K562 (cell line): ENCODE measurements at places on chromosomes 2 and 18. TPM values are rescaled to one million over a fixed set of nuclear protein-coding genes. Genes with fewer than 3 reads are reported as not detected.
A peak's percentile ranks its signal among the peaks of the same experiment; 100 is the strongest.

The NAGK gene
- total RNA-seq, result 8.8 and 14.9 TPM in 2 replicates

The ACTG2 gene
- total RNA-seq, result 0.60 and 0.67 TPM in 2 replicates

The CRYGC gene
- total RNA-seq, result not detected in 2 replicates

DNA sequence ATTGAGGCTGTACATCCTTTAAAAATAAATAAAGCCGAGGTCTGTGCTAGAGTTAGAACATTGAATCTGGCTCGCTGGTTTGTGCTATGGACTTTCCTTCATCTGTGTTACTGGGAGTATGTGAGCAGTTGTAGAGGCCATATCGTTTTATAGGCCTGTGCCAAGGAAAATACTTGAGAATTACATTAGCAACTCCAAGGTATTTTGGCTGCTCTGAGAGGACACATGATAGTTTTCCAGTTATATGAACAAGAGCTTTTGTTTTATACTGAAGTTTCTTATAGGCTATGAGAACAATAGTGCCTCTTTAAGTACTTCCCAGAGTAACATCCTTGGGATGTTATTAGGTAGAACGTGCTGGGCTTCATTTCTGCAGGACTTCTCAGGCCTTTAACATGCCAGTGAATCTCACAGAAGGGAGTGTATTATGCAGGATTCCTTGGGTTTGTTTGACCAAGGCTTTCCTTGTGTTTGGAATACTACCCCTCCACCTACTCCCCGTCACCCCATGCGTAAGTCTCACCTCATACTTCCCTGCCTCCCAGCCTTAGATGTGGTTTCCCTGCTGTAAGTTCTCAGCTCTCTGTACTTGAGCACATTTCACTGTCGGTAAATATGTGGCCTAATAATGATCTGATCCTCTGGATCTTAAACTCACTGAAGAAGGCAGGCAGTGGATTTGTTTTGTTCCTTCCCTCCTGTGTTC, 21.0 kb downstream of the TCF7L1 start:
- H3K4me3 ChIP-seq, result no peak overlapping the region
- H3K4me1 ChIP-seq, result no peaks in the 10 kb centered on the region
- DNase-seq, result no peak

DNA sequence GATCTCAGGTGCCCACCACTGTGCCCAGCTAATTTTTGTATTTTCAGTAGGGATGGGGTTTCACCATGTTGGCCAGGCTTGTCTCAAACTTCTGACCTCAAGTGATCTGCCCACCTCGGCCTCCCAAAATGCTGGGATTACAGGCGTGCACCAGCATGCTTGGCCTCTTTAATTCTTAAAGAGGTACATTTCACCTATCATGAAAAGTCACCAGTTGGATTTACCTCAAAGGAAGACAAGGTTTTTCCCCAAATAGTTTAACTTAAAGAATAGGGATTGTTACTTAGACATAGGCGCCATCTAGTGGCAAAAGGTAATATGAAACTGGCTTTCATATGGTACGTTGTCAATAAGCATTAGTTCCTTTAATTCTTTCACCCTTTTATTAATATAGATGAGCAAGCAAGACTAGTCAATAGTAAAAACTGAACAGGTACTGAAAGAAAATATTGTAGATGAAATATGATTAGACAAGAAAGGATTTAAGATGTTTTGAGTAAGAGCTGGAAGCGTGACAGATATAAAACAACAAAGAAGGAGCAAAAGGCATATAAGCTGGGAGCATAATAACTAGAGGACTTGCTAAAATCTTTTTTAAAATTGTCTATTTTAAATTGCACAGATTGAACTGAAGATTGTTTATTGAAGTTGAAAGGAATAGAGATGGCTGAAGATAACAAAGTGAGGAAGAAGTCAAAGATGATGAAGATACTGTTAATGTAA, 35.0 kb upstream of the PSMD14 start:
- H3K36me3 ChIP-seq, result no peaks in the 10 kb centered on the region
- peak; percentile 47 for DNase-seq
- H3K27ac ChIP-seq, result no peak overlapping the region
- no peak overlapping the region for H3K4me3 ChIP-seq

GRCh38 chr2:127888772-127889171, 3.0 kb upstream of the AMMECR1L start:
- H3K36me3 ChIP-seq, result peaks cover 8% of the 10 kb centered on the region; the same call in 2 of the 3 replicates
- H3K27me3 ChIP-seq, result no peaks in the 10 kb centered on the region
- peaks cover 13% of the 10 kb centered on the region; the same call in 2 of the 3 replicates for H3K4me1 ChIP-seq
- DNase-seq, result no peak

DNA sequence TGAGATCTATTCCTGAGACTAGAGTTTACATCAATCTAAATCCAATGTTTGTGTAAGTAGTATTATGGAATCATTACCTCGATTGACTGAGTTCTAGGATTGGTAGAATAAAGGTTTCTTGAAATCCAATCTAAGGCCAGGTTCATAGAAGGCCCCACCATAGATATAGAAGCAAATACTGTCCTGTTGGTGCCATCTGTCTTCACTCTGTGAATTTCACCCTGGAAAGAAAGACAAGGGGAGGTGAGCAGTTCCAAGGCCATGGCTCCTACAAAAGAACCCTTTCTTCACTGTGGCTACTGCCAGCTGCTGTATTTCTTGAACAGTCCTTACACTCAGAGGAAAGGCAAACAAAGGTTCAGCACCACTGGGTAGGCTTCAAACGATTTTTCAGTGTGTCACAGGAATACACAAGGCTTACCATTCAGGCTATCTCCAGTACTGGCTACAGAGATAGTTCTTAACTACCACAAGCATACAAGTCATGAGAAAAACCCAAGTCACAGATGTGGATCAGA, 137.0 kb downstream of the LRP2 start:
- no peak overlapping the region for H3K4me3 ChIP-seq
- peaks cover 4% of the 10 kb centered on the region; the same call in 1 of the 2 replicates for H3K27me3 ChIP-seq
- no peak overlapping the region for H3K27ac ChIP-seq
- H3K4me1 ChIP-seq, result peaks cover 2% of the 10 kb centered on the region; the same call in 1 of the 3 replicates
- H3K36me3 ChIP-seq, result no peaks in the 10 kb centered on the region

DNA sequence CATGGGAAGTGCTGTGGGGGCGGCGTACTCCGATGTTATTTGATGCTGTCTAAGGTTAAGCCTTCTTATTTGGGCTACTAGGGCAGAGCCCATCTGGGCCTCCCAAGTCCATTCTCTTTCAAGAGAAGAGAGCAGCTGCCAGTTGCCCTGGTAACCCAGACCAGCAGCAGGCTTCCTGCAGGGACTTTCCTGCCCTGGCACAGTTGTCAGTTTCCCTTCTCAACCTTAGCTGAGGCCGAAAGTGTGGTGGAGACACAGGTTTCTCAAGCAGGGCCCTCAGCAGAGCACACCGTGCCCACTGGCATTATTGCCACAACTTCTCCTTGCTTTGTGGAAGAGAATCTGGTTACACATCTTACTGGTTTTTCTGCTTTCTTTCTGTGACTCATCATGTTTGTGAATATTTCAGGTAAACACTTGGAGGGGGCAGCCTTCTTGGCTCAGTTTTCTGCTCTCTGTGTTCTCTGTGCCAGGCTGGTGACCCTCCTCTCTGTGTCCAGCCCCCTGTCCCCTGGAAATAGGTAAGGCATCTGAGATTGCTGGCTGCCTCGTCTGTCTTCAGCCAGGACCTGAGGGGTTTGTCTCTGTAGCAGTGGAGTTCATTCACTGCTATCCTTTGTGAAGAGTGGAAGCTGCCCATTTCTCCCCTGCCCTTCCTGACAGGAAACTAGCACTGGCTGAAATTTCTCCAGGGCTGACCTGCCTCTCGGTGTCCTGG, 111.0 kb downstream of the B3GNT2 start:
- H3K4me3 ChIP-seq, result no peak overlapping the region
- DNase-seq, result no peak
- peaks cover 49% of the 10 kb centered on the region for H3K4me1 ChIP-seq
- peak overlapping the region; percentile 34; the same call in 1 of the 3 replicates for H3K27ac ChIP-seq
- H3K36me3 ChIP-seq, result peaks cover 20% of the 10 kb centered on the region
